Stimulated activated CD8-positive, alpha-beta memory T cell treated with anti-CD3 and anti-CD28 coated beads, Interleukin-2, amount 100 ng/mL, for 1 hour (primary cell): ENCODE measurements at places on chromosomes 5 and 9.

- no peak for DNase-seq
These were observed 261.5 kb downstream of the FANCC start for GRCh38 chr9:95055851-95056551.

DNA sequence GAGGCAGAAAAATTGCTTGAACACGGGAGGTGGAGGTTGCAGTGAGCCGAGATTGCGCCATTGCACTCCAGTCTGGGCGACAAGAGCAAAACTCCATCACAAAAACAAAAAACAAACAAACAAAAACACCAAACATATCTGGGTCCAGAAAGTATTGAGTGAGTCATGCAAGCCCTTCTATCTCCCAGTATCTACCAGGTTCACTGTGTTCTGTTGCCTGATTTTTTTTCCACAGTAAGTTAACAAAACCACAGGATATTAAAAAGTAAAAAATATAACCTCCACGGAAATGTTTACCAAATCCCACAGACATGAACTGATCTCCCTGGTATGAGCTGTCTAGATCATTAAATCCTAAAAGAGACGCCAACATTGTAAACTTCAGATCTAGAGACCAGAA, 94.4 kb downstream of the ANKH start:
- DNase-seq, result no peak

DNA sequence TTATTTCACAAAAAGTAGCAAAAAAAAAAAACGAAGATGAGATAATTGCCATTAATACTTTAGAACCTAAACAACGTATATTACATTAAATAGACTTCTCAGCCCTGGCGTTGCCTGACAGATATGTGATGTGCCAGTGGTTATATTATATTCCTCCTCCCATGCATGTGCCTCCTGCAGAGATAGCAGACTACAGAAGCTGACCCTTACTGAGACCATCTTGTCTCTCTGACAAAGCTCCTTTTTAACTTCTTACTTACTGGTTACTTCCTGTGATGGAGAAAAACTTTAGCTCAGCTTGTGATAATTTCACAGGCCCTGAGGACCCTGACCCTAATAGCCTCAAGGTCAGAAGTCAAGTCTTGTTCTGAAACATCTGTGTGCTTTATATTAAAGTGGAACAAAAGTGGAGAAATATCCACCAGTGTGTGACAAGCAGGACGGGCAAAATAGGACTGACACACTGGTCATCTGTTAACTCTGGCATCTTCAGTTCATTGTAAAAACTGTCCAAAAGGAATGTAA, 80.6 kb upstream of the POU5F2 start:
- DNase-seq, result no peak

DNA sequence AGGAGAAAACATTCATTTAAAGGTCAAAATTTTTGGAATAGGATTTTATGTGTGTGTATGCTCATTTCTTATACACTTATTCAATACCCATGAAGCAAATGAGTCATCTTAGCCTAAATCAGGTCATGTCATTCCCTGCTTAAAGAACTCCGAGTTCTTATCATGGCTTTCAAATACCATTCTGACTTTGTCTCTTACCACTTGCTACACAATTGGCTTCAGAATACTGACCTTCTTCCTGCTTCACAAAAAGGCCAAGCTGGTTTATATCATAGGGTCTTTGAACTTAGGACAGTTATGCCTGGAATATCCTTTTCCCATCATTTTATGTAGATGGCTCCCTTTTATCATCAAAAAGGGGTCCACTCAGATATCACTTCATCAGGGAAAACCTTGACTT, 652.2 kb upstream of the WWC1 start:
- DNase-seq, result no peak

GRCh38 chr5:81779916-81780266, 29.0 kb upstream of the SSBP2 start:
- DNase-seq, result no peak

- DNase-seq, result no peak
These were observed 7.7 kb upstream of the SLC35D2 start for GRCh38 chr9:96391021-96391765.

- no peak for DNase-seq
These were observed 137.6 kb downstream of the CRB2 start for GRCh38 chr9:123493627-123494026.

DNA sequence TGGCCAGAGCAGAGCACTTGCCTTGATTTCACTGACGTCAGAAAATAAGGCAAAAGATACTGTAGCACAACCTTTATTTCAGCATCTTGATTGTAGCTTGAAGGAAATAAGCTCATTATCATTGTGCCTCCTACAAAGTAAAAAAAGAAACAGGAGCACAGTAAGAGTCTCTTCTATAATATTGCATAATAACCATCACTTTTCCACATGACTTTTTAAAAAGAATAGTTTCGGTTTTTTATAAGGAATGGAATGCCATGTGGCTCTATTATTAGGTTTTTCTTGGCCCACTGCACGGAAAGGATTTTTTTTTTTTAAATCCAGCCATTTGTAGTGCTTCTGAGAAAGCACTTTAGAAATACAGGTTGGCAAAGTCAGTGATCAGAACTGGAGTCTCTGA, 655.3 kb downstream of the LRRC70 start:
- no peak for DNase-seq

- DNase-seq, result no peak
These were observed 57.0 kb upstream of the ABCA1 start for GRCh38 chr9:104984948-104985347.

DNA sequence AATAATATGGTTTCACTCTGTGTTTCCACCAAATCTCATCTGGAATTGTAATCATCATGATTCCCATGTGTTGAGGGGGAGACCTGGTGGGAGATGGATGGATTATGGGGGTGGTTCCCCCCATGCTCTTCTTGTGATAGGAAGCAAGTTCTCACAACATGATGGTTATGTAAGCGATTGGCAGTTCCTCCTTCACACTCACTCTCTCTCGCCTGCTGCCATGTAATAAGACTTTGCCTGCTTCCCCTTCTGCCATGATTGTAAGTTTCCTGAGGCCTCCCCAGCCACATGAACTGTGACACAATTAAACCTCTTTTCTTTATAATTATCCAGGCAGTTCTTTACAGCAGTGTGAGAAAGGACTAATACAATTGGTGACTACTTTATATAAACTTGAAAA, 48.4 kb downstream of the PTBP3 start:
- no peak for DNase-seq

DNA sequence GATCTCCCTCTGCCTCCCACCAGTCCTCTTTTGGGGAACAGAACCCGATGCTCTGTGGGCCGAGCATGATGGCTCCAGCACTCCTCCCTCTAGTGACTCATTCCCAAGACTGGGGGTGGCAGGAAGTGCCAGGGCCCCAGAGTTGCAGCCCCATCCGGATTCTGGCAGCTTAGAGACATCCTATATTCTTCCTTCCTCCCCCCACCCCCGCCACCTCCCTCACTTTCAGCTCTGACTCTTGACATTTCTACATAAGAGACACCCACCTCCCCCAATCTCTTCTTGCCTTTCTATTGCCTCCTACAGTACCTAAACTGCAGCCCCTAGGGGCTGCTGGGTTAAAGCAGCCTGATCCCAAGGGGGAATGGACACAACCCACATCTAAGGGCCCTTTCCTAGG, 47.1 kb upstream of the MATR3 start:
- no peak for DNase-seq

GRCh38 chr5:131654309-131654708, 19.3 kb upstream of the RAPGEF6 start:
- DNase-seq, result no peak

- DNase-seq, result no peak
These were observed 18.8 kb upstream of the GFPT2 start for GRCh38 chr5:180371949-180372348.

DNA sequence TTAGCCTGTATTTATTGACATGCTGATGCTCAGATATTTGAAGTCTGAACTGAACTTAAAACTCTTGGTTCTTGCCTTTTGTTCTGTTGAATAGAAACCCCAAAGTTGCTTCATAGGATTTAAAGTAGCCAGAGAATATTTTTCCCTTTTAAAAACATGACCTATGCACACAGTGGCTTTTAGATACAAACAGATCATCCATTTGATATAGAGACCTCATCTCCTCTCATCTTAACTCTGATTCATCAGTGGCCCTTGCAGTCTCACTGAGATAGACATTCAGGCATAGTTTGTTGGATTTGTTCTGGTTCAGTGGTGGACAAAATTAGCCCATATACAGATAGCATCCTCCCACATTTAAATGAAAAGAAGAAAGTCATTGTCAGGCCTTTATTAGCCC, 43.5 kb upstream of the PJA2 start:
- no peak for DNase-seq

GRCh38 chr9:15256426-15256825, 50.6 kb downstream of the TTC39B start:
- DNase-seq, result no peak

DNA sequence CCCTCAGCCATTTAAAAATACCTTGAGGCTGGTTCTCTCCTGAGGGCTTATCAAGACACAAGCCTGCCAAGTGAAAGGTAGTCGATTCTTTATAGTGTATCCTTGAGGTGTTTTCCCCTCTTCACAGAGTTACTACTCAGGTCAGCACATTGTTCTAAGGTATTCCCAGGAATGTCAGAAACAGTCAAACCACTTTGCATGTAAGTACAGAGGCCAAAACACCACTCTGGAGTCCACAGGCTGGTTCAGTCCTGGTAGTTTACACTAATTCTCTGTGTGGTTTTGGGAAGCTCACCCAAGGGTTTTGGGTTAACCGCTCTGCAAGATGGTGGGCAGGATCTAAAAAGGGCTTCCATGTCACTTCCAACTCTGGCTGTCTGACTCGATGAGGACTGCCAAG, 162.3 kb upstream of the PPP2R2B start:
- DNase-seq, result no peak

GRCh38 chr5:172162323-172162986, 25.6 kb downstream of the STK10 start:
- DNase-seq, result no peak

DNA sequence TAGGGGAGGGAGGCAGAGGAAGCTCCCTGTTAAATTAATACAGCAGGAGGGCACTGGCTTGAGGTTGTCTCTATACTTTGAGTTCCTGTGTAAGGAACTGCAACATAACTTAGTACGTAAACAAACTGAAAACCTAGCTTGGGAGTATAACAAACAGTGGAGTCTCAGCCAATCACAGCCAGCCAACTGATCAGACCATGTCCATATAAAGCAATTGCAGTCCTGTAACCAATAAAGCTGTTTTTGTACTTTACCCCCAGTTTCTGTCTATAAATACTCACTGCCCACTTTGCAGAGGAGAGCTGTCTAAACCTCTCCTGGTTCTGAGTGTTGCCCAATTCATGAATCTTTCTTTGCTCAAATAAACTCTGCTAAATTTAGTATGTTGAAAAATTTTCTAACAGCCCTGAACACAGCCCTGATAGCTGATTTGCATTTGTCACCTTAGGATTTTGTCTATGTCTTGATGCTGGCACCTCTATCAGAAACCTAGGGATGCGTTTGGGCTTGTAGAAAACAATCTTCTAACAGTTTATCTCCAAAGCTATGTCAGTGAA, 39.9 kb downstream of the GDNF start:
- no peak for DNase-seq

- no peak for DNase-seq
These were observed 38.2 kb upstream of the ZNF354A start for GRCh38 chr5:178768371-178769260.

- DNase-seq, result no peak
These were observed 284.5 kb downstream of the SPOCK1 start for GRCh38 chr5:137214446-137215189.

DNA sequence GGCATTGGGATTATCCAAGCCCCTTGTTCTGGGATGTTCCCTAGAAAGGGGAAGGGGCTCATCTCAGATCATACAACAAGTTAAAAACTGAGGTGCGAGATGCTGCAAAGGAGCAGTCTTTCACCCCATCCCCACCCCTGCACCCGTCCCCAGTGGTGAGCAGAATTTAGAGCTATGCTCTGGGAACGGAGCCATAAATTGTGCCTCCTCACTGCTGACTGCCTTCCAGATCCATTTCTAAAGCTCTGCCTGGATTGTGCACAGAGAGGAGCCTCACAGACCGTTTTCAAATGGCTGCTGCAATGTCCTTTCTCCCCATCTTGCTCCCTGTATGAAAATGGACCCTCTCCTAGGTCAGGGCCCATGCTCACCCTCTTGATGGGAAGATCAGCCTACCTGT, 8.3 kb downstream of the SLC25A48 start:
- DNase-seq, result no peak

DNA sequence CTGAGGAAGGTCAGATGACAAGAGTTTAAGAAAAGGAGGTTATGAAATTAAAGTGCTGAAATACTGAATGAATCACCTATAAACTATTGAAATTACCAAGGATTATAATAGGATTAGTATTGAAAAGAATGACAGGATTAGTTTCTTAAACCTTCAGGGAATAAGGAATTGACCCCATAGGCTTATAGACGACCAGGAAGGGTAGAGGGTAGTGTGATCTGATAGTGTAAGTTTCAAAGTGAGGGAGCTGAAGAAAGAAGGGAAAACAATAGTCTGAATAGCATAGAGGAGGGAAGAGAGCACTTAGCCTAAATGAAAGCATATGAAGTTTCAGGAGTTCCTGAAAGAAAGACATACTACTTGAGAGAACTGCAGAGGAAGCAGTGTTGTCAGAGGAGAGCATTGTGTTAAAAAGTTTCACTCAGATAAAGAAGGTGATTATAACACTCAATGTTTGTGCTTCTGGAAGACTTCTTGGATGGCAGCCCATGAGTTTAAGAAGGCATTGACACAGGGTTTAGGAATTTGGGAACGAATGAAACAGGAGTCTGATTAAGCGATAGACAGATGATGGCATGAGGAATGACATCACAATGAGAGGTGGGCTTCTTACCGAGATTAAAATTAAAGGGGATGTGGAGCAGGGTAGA, 557.9 kb upstream of the GRAMD2B start:
- DNase-seq, result no peak

DNA sequence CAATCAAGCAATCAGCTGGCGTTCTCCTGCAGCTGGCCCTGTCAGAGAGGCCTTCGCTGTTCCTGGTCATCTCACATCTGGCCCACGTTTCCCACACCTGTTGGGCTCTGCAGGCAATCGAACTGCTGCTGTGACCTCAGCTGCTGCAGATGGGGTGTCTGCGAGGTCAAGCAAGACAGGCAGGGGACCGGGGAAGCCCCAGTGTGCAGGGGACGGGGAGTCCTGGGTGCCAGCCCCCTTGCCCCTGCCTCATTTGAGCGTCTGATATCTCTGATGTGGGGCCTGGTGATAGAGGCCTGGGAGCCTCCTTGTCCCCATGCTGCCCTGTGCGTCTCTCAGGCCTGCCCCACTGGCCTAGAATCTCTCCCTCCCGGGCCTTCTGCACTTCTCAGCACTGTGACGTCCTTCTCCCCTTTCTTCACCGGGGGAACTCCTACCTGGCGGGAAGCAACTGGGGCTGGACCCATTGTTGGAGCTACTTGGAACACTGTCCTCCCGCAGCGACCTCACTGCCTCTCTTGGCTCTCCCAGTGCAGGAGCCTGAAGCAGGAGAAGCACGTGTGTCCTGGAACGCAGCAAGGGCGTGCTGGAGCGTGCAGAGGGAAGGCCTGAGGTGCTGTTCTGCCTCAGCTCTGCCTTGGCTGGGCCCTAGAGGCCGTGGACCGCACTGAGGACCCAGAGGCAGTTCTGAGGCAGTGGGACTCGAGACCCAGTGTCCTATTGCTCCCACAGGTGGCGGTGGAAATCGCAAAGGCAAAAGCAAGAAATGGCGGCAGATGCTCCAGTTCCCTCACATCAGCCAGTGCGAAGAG, 3.9 kb downstream of the GRK6 start:
- no peak for DNase-seq
